ENCODE measurements at places on chromosomes 11 and 22.

DNA sequence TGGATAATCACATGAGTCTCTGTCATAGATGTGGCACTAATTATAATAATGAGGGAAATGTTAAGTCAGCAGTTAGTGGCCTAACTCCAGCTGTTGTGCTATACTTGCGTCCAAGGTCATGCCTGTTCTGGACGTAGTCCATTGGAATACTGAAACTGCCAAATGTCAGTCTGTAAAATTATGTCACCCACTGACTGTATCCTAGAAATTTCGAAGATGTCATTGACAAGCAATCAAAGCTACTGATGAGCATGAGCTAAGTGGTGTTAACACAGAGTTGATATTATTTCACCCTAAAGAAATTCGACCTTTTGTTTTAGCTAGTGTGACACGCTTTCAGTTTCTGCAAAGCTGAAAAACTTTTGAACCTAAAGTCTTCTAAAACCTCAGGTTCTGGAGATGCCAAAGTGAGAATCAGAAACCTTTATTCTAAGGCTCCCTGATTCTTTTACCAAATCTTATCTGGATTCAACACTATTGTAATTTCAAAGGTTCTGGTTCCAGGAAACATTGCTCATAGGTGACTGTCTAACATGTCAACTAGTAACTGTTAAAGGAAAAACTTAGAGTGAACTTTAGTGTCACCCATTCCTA, 14.9 kb upstream of the ME3 start:
- DNase-seq = no peak

DNA sequence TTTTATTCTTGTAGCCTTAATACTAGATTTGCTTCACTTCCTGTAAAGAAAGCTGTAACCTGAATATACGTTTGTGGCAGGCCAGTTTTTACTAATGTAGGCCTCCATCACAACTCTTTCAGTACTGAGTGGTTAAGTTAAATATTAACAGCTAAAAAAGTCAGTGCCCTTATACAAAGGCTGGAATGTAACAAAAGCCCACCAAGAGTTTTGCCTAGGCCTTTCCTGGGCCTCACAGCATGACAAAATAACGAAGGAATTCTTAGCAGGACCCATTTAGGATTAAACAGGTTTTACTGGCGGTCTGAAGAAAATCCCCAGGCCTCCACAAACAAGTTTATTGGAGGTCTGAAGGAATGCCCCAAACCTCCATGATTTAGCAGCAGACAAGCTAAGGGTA, 43.7 kb downstream of the PIWIL3 start:
- no peak for DNase-seq

GRCh38 chr11:60924906-60925853, 920 bp downstream of the TMEM132A start:
- no peak for DNase-seq

DNA sequence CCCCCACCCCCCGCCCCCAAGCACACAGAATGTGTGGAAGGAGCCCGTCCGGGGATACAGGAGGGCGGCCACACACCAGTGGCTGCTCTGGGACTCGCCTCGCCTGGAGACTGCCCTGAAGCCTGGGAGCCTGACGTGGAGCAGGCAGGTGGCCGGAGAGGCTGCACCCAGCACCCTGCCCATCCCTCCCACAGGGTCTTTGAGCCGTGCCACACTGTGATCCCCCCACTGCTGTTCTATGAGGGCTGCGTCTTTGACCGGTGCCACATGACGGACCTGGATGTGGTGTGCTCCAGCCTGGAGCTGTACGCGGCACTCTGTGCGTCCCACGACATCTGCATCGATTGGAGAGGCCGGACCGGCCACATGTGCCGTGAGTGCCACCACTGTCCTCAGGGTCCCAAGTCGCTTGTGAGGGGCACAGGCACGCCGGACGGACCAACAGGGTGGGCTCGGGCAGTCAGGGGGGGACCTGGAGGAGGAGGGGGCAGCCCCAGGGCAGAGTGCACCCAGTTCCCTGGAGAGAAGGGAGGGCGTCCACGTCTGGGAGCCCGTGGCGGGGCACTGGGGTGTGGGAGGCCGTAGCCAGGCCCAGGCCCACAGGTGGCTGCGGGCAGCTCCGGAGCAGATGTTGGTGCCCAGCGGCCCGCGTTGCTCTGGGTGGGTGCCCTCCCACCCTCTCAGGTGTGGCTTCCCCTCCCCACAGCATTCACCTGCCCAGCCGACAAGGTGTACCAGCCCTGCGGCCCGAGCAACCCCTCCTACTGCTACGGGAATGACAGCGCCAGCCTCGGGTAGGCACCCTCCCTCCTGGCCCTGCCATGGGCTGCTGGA, 27.0 kb upstream of the MUC5B start:
- no peak for DNase-seq

DNA sequence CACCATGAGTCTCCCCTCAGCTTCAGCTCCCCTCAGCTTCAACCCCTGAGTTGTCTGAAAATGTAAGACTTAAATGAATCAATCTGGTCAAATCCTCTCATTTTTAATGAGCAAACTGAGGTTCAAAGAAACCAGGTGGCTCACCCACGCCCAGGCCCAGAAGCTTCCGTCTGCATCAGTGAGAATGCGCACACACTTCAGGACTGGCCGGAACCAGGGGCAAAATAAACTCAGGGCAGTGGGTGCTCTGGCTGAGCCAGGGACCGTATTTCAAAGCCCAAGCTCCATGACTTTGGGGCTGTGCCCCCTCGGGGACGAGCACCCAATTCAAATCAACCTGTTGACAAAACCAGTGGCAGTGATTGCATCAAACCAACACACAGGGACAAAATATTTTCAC, 3.1 kb downstream of the SULT4A1 start:
- DNase-seq = no peak

DNA sequence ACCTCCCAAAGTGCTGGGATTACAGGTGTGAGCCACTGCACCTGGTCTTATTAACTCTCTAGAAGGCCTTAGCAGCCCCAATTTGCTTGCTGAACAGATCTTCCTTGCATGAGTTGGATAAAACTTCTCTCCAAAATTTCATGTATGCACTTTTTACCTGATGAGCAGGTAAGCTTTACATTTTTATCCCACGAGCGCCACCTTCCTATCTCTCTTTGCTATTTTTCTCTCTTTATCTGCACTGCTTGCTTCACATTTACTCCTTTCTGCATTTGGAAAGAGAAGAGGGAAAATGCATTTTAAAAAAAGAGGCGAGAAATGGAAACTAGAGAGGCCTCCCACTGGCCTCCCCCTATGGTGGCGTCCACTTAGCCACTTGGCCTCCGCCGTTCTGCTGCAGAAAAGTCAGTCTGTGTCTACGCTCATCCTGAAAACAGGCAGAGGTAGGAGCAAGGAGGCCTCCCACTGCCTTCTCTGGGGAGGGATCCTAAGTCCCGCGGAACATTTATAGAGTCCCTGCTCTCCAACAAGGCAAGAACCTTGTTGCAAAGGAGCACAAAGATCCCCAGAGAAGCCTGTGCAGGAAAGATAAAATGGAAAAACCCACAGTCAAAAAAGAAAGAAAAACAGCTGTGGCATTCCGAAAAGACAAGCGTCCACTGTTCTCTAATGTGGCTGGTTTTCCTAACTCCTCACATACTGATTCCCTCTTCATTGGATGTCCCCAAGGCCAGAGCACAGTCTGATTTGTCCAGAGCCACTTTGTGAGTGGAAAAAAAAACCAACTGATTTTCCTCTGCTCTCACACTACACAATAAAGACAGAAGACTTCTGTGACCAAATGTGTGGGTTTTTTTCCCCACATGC, 62.2 kb upstream of the INCENP start:
- DNase-seq = no peak

DNA sequence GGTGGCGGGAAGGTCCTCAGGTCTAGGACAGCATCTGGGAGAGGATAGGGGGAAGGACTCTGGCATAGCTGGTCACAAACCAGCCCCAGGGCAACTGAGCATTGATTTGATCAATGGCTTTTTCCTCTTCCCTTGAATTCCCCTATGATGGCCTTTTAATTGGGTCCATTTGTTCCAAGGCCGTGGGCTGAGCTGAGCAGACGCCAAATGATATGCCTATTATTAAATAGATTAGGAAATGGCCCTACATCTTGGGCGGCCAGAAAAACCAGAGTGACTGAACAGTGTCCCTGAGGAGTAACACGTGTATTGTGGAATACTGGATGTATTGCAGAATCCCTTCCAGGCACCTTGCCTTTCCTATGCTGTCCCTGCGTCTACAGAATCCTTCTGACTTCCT, 26.7 kb upstream of the P2RY6 start:
- no peak for DNase-seq

- DNase-seq = no peak
Measured at GRCh38 chr11:29063630-29064361, 953.0 kb downstream of the KCNA4 start.

DNA sequence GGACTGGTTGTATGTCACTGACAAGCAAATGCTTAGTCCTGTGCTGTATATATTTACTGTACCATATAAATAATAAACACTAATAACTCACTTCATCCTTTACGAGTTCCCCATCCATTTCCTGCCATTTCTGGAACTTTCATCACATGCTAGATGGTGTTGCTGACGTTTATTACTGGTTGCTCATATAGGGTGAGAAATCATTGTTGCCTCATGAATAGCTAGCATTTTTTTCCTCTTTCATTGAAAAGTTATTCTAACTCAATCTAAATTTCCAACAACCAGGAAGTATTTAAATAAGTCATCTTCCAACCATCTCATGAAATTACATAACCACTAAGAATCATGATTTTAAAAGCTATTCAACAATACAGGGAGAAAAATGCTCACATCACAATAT, 88.6 kb upstream of the RCN1 start:
- DNase-seq = no peak

- DNase-seq = no peak
Measured at GRCh38 chr22:24420072-24420976, 7.1 kb upstream of the ADORA2A start.

DNA sequence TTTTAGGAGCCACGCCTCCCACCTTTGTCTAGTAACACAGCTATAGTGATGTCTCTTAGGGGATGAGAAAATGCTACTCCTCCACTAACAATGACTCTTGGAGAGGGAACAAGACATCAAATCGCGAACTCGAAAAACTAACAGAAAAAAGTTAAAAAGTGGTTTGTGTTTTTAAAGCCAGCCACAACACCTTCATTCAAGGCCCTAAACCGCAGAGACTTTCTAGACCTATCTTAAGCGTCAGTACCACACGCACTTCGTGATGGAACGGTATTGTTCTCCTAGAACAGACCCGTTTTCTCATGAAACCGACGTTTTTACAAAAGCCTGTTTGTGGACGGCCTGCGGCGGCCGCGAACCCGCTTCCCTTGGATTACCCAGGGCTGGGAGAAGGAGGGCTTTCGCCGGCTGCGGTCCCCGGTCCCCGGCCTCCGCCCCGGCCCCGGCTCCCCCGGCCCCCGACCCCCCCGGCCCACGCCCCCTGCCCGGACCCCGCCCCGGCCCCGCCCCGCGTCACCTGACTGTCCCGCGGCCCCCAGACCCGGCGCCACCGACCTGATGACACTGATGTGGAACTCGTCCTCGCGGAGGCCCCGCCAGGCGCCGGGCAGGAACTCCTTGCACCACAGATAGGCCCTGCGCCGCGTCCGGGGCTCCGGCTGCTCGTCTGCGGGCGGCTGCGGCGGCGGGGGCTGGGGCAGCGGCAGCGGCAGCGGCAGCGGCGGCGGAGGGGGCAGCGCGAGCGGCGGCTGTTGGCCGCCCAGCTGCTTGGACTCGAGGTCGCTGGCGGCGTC, 718 bp downstream of the CHKA start:
- DNase-seq = peak; percentile 77

DNA sequence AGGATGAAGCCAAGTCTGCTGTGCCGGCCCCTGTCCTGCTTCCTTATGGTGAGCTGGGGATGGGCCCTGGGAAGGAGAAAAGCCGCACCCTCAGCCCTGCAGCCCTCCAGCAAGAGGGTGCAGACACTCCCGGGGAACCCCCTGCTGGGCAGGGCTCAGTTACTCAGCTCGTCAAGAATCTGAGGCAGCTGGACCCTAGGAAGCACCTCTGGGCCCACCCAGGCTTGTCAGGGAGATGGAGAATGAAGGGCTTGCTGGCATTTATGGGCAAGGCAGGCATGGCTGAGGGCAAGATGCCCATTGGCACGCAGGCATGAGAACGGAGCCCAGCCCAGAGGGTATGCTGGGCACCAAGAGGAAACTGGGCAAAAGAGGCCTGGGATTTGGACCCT, 12.9 kb downstream of the RELT start:
- no peak for DNase-seq

- DNase-seq = no peak
Measured at GRCh38 chr11:129283141-129283540, 91.0 kb upstream of the ARHGAP32 start.

GRCh38 chr11:12914400-12914912, 94.7 kb upstream of the RASSF10 start:
- no peak for DNase-seq

DNA sequence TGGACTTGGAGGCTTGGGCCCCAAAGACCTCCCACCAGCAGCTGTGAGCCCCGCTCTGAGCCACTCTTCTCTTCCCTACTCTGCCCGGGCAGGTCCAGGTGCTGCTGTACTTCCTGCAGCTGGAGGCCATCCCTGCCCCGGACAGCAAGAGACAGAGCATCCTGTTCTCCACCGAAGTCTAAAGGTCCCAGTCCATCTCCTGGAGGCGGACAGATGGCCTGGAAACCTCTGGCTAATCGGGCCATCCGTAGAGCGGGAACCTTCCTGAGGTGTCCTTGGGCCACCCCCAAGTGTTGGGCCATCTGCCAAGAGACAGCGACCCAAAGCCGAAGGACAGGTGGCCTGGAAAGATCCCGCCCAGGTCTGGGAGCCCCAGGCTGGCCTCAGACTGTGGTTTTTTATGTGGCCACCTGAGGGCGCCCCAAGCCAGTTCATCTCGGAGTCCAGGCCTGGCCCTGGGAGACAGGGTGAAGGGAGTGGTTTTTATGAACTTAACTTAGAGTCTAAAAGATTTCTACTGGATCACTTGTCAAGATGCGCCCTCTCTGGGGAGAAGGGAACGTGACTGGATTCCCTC, 135.1 kb downstream of the BCR start:
- peak; percentile 62 for DNase-seq

DNA sequence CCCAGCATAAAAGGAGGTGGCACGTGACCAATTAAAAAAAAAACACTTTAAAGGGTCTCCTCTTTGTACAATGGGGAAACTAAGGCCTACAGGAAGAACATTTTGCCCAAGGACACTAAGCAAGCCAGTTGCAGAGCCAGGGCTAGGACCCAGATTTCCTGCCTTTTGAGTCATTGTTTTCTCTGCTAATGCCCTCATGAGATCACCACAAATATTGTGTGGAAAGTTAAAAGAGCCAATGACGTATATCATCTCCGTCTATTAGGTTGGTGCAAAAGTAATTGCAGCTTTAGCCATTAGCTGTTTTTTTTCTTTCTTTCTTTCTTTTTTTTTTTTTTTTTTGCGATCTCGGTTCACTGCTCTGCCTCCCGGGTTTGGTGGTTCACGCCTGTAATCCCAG, 24.1 kb upstream of the LRRC32 start:
- DNase-seq = no peak

DNA sequence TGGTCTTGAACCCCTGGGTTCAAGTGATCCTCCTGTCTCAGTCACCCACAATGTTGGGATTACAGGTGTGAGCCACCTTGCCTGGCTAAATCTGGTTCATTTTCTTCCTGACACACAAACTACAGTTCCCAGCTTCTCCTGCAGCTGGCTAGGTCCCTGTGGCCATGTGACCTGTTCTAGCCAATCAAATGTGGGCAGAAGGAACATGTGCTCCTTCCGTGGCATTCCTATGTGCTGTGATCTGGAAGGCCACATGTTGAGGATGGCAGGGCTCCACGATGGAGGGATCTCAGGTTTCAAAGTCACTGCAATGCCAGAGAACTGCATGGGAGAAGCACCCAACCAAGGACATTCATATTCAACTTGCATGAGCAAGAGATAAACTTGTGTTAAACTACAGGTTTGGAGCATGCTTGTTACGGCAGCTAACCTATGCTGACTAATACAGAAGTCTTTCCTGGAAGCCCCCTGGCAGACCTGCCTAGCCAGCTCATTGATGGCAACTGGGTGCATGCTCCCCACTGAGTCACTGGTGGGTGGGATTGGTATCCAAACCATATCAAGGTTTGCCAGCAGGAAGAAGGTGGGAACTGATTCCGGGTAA, 86.0 kb downstream of the RPS6KA4 start:
- DNase-seq = no peak

Measured in liver (tissue), 10 donors.